Thymus (tissue), 14 donors: ENCODE measurements at places on chromosomes 7 and 10.

- no peak for DNase-seq
Measured at GRCh38 chr10:11446133-11446532, 165.3 kb downstream of the USP6NL start.

DNA sequence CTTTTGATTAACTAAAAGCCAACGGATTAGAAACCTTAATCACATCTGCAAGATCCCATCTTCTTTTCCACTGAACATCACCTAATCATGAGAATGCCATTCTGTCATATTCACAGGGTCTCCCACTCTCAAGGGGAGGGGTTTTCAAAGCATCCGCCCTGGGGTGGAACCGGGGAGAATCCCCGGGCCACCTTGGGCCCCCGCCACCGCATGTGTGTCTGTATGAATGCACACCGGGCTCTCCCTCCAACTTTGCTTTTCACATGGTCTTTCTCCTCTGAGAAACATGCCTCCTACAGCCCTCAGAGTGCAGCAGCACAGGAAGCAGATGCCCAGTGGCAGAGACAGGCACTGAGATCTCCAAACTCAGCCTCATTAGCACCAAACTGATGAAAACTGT is 233.2 kb upstream of the PPP2R2D start:
- DNase-seq: no peak

- no peak for DNase-seq
Measured at GRCh38 chr7:105097619-105098018, 83.6 kb downstream of the KMT2E start.

- DNase-seq: no peak
Measured at GRCh38 chr7:116164552-116165306, 45.6 kb upstream of the TES start.
